NCI-H1436 (cell line): ENCODE measurements at places on chromosomes 7 and 10.

- DNase-seq: no peak
Measured at GRCh38 chr7:1557771-1558170, 1.8 kb upstream of the TMEM184A start.

- no peak for DNase-seq
Measured at GRCh38 chr7:80635533-80635932, 2.9 kb upstream of the CD36 start.

- no peak for DNase-seq
Measured at GRCh38 chr7:77459311-77459726, 43.2 kb upstream of the GSAP start.

- no peak for DNase-seq
Measured at GRCh38 chr10:131692686-131693334, 208.0 kb upstream of the PPP2R2D start.

GRCh38 chr7:129529643-129530042 lies 27.3 kb downstream of the SMKR1 start:
- DNase-seq: no peak
